ENCODE measurements at places on chromosomes 12 and 14.

- peak; percentile 43 for DNase-seq
These were observed at the start of gene TMEM121 for GRCh38 chr14:105525861-105526775. Gene TMEM121, plus strand, starts transcription at chr14:105526583. Its CDS starts 2,252 bp downstream, at chr14:105528835.

DNA sequence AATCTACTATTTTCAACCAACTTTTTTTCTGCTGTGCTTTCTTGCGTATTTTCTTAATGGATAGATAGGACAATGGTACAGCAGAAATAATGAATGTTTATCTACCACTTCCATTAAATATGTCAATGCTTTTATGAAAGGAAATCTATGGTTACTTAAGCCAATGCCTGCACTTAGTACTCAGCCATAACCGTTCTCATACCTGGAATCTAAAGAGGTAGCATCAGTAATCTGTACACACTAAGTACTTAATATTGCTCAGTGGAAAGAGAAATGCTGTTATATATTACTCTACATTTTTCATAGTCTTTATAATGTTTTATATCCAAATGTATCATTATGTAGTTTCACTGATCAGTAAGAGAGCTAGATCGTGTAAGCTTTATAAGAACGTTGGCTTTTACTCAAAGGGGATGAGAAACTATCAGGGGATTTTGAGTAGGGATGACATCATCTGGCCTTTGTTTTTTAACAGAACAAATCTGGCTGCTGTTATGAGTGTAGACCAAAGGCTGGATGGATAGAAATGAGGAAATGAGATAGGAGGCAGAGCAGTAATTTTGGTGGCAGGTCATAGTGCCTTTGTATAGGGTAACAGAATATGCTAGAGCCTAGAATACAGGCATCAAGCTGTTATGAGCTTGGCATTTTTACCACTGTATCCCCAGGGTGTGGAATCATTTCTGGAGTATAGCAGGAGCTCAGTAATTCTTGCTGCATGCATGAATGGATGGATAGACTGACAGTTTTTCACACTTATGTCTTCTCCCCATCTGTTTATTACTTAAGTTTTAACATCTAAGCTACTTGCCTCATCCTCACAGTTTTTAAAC, 34.0 kb downstream of the ALG10B start:
- DNase-seq: no peak

DNA sequence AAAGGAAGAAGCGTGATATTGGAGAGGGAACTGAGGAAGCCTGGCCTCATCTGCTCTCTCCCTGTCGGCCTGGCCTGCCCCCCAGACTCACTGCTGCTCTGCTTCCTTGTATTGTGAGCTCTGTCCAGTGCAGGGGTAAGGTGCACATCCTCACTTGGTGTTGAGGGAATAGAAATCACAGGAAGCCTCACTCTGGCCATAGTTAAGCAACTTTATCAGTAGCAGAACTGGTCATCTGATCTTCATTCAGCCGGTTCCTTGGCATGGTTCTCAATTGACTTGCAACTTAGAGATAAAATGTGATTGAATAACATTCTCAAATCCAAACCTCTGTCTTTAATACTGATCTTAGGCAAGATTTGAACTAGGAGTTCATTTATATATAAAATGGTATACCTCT, 11.5 kb upstream of the CCDC175 start:
- no peak for DNase-seq

DNA sequence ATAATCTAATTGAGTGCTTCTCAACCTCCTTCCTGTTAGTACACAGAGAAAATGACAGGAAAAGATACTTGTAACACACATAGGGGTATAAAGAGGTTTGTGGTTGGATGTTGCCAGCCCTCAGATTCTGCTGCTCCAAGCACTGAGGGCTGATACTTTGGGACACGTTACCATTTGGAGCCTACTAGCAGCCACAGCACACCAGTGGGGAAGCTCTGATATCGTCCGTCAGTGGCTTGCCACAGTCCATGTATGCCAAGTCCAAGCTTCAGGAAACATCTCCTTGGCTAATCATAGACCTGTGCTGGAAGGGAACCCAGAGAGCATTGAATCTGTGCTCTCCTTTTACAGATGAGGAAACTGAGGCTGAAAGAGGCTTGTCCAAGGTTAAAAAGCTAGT, 22.3 kb downstream of the B4GALNT3 start:
- no peak for DNase-seq

DNA sequence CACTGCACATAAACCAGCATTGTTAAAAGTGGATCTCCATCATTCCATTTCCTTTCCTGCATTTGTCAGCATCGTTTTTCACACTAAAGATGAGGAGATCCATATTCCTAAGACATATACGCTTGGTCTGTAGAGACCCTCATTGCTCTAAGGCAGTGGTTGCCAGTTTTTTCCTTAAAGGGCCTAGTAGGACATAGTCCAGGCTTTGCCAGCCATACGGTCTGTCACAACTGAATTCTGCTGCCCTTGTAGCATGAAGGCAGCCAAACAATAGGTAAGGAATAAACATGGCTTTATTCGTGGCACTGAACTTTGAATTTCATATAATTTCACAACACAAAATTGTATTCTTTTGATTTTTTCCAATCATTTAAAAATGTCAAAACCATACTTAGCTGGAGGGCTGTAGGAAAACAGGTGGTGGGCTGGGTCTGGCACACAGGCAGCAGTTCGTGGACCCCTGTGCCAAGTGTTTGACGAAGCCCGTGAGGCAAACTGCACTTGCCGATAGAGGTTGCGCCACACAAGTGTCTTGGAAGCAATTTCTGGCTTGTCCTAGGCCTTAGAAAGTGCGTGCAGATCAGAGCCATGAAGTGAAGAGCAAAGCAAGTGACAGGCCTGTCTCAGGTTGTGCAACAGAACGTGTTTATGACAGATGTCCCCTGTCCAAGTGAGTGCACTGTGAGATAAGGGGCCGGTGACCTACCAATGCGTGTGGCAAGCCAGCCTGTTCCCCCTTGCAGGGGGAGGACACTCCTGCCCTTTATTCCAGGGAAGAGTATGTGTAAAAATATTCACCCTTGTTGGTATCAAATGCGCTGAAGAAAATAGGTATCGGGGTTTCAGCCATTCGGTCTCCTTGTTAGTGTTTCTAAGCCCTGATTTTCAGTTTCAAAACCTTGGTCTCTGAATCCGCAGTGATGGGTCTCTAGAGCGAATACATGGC, 916 bp upstream of the CHPT1 start:
- DNase-seq: no peak

DNA sequence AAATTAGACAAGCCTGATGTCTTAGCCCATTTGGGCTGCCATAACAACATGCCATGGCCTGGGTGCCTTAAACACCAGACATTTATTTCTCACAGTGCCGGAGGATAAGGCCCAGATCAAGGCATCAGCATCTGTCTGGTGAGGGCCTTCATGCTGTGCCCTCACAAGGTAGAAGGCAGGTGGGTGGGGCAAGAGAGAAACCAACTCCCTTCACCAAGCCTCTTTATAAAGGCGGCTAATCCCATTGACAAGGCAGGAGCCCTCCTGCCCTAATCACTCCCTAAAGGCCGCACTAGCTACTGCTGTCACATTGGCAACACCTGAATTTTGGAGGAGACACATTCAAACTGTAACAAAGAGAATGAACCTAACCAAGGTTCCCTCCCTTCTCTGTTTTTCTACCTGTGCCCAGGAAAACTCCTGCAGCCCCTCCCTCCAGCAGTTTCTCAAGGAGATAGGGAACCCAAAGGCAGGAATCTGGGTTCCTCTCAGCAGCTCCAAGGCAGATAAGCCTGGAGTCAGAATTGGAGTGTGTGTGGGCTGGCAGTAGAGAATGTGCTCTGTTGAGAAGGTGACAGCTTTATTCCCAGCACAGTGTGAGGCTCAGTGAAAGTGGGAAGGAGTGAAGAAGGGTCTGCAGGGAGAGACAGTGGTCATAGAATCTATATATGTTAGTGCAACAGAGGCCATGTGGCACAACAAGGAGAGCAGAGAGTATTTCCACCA, 21.7 kb upstream of the GPATCH2L start:
- no peak for DNase-seq

GRCh38 chr12:29578070-29578469, 80.6 kb upstream of the OVCH1 start:
- no peak for DNase-seq

GRCh38 chr12:93804392-93805179, 127.4 kb downstream of the CRADD start:
- no peak for DNase-seq

GRCh38 chr12:27217590-27217989, 26.5 kb upstream of the STK38L start:
- no peak for DNase-seq

GRCh38 chr12:126807312-126807865, 1459.6 kb upstream of the TMEM132C start:
- DNase-seq: no peak

DNA sequence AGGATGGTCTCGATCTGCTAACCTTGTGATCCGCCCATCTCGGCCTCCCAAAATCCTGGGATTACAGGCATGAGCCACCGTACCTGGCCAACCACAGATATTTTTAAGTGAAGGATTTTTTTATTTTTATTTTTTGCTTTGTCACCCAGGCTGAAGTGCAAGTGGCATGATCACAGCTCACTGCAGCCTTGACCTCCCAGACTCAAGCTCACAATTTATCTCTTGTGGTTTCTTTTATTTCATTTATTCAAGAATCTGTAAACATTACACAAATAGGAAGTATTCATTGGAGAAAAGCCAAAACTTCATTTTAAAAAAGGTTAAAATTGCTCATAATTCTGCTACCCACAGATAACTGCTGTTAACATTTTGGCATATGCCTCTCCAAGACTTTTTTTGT, 13.3 kb downstream of the MOAP1 start:
- no peak for DNase-seq

DNA sequence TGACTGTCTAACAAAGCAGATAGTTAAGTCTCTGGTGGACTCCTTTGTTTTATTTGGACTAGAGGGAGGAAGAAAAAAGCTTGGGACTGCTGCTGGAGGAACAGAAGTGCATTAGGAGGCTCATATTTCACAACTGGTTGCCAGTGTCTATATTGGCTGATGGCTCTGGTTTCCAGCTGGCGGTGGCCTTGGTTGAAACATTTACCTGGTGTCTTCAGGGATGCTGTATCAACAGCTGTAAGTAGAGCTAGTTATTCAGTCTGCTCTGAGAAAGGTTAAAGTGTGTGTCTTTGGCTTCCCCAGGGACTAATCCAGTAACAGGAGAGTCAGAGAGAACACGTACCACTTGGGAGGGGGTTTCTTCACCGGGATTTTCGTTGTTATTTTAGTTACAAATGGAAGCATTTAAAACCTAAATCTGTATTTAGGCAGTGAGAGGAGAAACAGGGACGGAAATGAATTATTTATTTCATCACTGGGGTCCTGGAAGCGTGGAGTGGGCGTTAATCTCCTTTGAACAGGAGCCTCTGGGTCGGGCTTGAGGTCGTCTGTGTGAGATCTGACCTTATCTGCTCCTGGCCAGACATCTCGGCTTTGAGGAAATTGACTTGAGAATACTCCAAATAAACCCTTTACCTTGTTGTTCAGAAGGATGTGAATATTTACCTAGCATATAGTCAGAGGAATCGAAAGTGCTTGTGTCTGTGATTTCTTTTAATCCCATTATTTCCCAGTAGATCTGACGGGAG, 149.9 kb downstream of the NRXN3 start:
- no peak for DNase-seq

DNA sequence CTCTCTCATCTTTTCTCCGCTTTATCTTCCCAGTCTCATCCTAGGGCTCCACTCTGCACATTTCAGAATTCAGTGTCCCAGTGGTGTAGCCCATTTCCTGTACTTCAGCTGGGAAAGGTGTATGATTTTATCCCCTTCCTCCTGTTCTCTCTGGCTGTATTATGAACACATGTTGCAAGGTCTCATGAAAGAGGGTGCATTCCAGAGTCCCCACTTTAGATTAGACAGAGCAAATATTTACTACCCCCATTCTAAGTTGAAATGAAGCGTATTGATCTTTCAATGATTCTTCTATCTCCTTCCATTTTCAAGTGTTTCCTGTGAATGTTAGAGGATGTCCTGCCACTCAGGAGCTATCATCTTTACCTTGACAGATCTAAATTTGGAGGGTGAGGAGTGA, 123.2 kb downstream of the WIF1 start:
- DNase-seq: no peak

DNA sequence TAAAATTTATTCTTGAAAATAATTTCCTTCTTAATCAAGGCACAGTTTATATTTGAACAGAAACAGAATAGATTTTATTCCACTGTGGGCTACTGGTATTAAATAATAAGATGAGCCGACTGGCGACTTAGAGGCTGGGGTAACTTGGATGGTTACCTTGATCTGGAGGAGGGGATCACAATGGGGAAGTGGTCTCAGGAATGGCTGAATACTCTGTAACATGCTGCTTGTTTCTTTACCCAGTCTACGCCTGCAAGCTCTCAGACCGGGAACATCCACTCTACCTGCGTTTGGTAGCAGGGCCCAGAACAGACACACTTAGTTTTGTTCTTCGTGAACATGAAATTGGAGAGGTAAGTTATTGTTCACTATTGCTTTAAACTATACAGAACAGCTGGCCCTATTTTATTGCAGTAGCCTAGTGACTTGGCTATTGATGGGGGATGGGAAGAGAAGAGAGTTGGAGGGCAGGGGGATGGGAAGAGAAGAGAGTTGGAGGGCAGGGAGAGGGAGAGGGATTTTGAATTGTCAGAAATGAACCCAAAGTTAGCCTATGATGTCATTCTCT, 67.9 kb downstream of the GNS start:
- no peak for DNase-seq

- no peak for DNase-seq
These were observed 20.4 kb upstream of the MAP1LC3B2 start for GRCh38 chr12:116538682-116539305.

GRCh38 chr12:31965090-31965489, 5.9 kb downstream of the RESF1 start:
- DNase-seq: peak; percentile 67

GRCh38 chr14:24122416-24122815, 7.7 kb upstream of the NRL start:
- no peak for DNase-seq

GRCh38 chr14:74508292-74508731, 14.7 kb downstream of the ISCA2 start:
- DNase-seq: no peak

DNA sequence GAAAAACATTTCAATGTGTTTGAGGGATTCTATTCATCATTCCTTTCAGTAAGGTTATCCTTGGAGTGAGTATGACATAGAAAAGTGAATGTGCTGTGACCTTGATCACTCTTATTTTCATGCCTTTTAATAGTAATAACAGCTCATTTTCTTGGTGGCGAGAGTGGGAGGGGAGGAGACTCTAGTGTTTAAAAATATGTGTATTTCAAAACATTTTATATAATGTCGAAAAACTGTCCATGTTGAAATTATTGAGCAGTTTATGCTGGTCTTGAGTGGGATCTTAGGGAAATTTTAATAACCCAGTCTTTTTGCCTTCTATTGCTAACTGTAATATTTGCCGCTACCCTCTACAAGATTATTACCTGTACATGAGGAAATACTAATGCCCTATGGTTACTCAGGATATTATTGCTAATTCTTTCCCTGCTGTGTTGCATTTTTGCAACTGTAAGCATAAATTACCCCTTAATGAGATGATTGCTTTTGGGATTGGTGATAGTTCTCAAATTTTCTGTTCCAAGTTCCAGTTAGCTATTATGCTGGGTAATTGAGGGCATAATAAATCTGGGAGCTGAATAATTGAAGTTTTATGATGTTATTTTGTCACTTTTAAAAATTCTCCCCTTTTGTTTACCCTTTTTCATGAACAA, 21.9 kb downstream of the ATF7IP start:
- DNase-seq: no peak

Measured in activated CD8-positive, alpha-beta T cell treated with anti-CD3 and anti-CD28 coated beads, Interleukin-2, amount 10 ng/mL, durations not matched to agents 7 days and 5 days (primary cell).